Activated CD4-positive, alpha-beta T cell treated with anti-CD3 and anti-CD28 coated beads for 1 hour (primary cell): ENCODE measurements at places on chromosomes 4 and X.

DNA sequence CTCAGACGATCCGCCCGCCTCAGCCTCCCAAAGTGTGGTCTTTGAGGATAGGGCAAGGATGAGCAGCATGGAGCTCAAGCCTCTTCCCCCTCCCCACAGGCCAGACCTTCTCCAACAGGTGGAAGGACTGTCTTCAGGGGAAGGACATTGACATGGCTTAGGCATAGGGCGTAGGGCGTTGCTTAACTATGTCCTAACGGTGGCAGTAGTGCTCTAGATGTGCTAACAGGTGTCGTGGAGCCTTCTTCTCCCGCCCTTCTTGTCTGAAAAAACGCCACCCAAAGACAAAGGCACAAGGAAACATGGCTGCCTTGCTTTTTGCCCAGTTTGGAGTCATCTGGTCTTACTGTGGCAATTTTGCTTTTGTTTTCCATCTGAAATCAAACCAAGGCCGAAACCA is 219.8 kb downstream of the OR13H1 start:
- no peak for DNase-seq

GRCh38 chr4:187744911-187745310 is 250.7 kb upstream of the ZFP42 start:
- no peak for DNase-seq

- no peak for DNase-seq
Measured at GRCh38 chr4:136812100-136812880, 720.0 kb downstream of the PCDH18 start.

DNA sequence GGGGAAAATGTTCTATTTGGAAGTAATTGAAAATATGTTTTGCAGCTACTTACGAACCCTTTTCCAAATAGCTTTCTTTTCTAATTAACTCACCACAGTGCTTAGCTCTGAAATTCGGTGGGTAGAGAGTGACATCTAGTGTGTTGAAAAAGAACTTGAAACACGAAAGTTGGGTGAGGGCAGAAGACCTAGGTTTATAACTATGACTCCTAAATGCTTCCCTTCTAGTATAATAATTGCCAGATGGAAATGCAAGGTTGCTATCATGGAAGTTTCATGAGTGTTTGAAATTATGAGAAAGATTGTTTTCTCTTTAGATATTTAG is 77.3 kb upstream of the NOCT start:
- DNase-seq: no peak

- DNase-seq: no peak
Measured at GRCh38 chrX:45186643-45187026, 14.0 kb downstream of the DIPK2B start.
